Stimulated activated CD4-positive, alpha-beta T cell treated with anti-CD3 and anti-CD28 coated beads, Interleukin-2, amount 100 ng/mL, for 24 hours (primary cell): ENCODE measurements at places on chromosomes 11 and 22.

DNA sequence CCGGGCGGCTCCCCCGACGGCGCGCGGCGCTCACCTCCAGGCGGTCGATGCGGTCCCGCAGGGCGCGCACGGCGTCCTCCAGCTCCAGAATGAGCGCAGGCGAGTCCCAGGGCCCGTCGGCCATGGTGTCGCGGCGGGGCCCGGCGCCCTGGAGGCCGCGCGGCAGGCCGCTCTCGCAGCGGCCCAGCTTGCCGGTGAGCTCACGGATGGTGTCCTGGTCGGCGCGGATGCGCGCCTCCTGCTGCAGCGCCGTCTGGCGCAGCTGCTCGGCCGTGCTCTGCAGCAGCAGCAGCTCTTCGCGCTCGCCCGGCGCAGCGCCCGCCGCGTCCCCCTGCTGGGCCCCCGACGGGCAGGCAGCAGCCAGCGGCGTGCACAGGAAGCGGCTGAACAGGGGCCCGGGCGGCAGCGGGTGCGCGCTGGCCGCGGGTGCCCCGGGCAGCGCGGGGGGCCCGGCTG, 599 bp downstream of the NPTXR start:
- peak; percentile 48 for DNase-seq

GRCh38 chr11:45817191-45817590, 12.2 kb downstream of the SLC35C1 start:
- no peak for DNase-seq

GRCh38 chr11:129530154-129530895, 154.7 kb downstream of the BARX2 start:
- DNase-seq: no peak

- no peak for DNase-seq
Measured at GRCh38 chr11:34358258-34358727, 483 bp upstream of the ABTB2 start.

GRCh38 chr11:94322501-94322900, 18.1 kb downstream of the IZUMO1R start:
- DNase-seq: no peak

- no peak for DNase-seq
Measured at GRCh38 chr22:36162127-36163034, 1.8 kb upstream of the APOL3 start.

- DNase-seq: no peak
Measured at GRCh38 chr11:57343825-57344224, 5.7 kb downstream of the P2RX3 start.

DNA sequence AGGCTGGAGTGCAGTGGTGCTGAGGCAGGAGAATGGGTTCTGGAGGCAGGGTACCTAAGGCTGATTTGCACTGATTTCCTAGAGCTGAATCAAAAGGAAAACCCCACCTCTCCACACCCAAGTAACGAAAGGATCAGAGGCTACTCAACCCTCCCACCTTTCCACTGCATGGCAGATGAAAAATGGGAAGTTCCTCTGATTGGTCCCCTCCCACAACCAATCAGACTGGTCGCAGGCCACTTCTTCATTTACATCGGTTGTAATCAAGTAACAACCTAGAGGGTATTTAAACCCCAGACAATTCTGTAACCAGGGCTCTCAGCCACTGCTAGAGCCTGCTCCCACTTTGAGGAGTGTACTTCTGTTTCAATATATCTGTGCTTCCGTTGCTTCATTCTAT, 18.6 kb upstream of the PARVB start:
- no peak for DNase-seq

DNA sequence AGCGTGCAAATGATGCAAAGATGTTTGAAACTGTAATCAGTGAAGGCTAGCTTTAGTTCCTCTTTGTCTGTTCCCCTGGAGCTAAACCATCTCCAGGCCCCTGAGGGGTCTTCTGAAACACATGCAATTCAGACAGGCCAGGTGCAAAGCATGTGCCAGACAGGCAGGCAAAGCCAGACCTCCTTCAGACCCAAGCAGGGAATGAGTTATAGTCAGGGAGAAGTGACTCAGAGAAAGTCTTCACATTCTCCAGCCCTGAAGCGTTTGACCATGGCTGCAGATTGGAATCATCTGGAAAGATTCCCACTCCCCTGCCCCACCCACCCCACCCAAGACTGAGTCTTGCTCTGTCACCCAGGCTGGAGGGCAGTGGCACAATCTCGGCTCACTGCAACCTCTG, 187.0 kb upstream of the ISX start:
- no peak for DNase-seq

GRCh38 chr11:106959800-106960199, 58.5 kb downstream of the GUCY1A2 start:
- DNase-seq: no peak

DNA sequence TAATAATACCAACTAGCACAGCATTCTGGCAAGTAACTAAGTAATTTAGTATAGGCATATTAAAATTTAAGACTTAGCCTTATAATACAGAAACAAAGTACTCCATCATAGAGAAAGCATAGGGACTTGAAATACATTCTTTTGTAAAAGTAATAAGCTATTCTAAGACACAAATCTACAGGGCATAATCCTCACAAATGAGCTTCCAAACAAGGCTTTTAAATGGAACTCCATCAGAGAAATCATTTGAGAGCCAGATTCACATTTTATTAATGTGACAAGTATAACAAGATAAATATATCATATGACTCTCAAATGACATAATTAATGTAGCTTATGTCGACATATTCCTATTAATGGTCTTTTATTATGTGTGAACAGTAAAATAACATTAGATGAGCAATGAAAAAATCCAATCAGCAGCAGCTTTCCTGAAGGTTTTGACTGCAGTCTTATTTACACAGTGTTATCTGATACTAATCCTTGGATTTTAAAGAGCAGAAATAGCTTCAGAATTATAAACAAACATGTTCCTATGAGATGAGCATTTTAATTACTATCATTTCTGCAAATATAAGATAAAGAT, 241.4 kb downstream of the TTC28 start:
- no peak for DNase-seq

DNA sequence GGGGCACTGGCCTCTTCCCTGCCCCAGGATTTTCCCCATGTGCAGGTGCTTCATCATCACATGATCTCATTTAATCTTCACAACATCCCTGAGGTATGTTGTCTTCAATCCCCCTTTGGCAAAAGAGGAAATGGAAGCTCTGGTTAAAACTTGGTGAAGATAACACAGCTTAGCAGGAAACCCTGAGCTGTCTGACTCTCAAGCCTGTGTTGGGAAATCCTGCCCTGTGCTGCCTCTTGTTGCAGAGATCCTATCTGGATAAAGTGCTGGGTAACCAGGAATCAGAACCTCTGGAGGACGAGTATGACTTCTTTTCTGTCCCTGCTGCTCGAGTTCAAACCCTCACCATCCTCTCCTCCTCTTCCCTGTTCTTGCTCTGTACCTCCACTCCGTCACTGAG, 13.1 kb upstream of the E2F8 start:
- DNase-seq: no peak

GRCh38 chr22:43878831-43879550, 12.8 kb downstream of the PNPLA5 start:
- no peak for DNase-seq

DNA sequence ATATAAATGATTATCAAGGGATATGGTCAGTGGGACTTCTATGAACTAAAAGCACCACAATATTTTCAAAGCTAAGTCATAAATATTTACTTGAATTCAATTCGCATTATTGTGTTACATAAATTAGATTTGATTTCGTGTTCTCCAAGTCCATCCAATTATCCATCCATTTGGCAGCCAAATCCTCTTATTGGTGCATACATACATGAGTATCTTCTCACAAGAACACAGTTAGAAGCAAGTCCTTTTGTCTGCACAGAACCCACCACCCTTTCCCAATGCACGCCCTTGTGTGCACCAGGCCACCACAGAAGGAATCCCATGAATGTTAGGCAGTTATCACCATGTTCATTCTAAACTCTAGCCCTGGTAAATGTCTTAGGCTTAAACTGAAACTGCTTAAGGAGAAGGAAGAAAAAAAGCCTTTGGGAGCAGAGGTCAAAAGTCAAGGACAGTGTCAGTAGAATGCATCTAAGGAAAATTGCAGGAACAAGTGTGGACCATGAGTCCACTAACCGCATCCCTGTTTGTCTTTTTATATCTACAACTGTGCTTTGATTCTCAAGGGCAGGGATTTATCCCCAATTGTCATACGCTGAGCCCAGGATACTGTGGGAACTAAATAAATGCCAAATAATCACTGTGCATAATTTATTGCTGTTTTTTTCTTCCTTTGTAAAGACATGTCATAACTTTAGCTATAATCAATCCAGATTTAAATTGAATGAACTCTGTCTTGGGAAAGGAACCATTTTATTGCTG, 108.2 kb upstream of the DDI1 start:
- DNase-seq: no peak

DNA sequence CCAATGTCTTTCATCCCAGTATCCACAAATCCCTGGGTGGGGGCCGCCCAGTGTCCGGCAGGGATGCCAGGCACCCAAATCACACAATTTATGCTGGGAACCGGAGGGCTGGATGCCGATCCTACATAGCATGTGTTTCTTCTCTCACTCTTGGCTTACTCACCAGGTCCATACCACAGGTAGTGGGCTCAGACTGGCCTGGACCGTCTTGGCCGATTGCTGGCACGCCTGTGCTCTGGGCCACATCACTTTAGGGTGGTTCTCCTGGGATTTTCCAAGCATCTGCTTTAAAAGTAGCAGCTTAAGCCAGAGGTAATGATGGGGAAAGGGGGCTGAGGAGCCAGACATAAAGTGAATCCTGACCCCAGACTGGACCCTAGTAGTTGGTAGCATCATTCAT, 22.6 kb upstream of the ALDH3B2 start:
- DNase-seq: no peak

DNA sequence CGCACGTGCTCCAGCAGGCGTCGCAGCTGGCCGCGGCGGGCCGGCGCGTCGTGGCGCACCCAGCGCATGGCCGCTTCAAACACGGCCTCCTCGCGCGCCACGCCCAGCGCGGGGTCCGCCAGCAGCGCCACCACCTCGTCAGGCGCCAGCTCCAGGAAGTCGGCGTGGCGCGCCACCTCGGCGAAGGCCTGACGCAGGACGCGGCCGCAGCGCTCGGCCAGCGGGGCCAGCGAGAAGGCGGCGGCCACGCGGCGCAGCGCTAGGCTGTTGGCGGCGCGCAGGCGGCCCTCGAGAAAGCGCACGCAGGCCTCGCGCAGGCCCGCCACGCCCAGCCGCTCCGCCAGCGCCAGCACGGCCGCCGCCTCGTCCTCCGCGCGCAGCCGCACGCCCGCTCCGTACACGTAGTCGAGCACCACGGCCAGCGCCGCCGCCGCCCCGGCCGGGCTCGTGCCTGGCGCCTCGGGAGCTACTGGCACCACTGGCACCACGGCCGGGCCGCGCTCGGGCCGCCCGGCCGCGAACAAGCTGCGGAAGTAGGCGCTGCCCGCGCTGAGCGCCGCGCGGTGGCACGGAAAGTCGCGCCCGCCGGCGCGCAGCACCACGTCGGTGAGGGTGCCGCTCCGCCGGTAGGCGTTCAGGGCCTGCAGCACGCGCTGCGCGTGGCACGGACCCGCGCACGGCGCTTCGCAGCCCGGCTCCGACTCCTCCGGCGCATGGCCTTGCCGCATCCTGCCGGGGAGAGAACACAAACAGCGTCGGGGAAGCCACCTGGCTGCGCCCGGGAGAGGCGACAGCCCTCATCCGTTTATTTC, 2.9 kb downstream of the KLHL35 start:
- DNase-seq: peak; percentile 71

DNA sequence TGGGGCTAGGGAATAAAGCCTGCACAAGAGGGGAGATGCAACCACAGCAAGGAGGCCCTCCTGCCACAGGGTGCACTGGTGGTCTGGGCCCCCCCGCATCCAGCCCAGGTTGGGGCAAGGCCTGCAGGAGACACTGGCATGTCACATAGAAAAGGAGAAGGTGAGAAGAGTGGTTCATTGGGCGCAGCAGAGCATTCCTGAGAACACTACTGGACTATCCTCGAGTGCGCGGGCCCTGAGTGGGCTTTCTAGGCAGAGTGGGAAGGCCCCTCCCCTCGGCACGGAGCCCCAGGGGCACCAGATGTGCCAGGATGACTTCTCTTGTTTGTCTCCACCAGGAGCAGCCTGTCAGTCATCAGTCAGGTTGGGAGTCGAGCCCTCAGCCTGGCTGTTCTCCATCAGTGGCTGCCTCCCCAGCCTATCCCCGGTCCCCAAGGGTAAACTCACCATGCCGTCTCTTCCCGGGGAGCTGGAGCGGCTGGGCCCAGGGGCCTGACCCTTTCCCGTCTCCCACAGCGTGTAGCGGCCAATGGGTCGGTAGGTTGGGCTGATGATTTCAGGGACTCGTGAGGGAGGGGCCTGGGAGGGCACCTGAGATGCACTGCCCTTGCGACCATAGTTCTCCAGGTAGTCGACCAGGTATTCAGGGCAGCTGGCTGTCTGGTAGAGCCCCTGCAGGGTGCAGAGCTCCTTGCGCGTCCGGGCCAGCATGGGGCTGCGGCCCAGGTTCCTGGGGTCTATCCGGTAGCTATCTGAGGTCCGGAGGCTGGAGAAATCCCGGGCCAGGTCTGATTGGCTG, 9.0 kb downstream of the USP2 start:
- DNase-seq: no peak

DNA sequence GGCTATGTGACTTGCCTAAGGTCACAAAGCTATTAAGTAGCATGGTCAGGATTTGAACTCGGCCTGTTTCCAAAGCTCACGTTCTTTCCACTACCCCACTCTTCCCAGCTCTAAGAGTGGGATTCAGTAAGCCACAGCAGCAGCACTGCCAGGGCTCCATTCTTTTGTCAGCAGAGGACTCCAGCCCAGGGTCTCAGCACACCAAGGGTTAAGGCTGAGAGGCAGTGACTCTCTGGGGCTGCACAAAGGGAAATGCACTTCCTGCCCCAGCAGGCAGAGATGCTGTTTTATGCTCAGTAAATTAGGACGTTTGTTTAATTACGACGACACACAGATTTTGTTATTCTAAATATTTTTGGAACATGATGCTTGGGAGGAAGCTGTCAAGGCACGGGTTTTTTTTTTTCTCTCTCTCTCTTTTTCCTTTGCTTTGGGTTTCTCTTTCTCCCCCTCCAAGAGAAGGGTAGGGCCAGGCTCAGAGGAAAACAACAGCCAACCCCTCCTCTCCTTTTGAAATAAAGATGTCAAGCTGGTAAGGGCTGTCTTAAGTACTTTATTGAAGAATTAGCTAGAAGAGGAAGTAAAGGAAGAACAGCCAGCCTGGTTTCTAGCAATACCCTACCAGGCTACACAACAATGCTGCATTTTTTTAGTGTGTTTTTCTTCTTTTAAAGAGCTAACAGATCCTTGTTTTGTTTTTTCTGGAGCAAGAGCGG, 2.8 kb downstream of the MYH9 start:
- no peak for DNase-seq

DNA sequence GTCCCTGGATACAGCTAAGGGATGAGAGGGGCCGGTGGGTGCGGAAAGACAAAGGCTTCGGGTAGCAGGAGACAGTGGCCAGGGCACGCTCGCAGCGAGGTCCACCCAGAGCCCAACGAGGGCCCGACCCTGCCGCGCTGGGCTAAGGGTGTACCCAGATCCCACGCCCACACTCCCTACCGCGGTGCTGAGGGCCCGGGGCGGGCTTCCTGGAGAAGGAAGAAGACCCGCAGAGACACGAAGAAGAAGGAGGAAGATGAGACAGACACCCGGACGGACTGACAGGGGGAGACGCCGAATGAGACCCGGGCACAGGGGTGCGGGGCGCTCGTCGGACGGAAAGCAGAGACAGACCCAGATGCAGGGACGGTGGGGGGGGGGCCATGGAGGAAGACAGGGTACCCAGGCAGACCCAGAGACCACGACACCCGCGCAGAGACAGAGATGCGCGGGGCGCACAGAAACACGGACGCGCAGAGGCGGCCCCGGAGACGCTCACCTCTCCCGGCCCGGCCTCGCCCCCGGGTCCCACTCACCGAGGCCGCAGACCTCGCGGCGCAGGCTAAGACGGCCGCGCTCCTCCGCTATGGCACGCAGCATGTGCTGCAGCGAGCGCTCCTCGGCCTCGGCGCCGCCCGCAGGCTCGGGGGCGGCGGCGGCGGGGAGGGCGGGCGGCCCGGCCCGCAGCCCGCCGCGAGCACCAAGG, 437 bp downstream of the KIAA0930 start:
- peak; percentile 48 for DNase-seq
